ENCODE measurements at places on chromosomes 4 and X. TPM values are rescaled to one million over a fixed set of nuclear protein-coding genes. Genes with fewer than 3 reads are reported as not detected.

The EDA gene
- total RNA-seq, result 2.1 TPM

The SNCA gene
- 87.8 TPM for total RNA-seq

The BEX1 gene
- total RNA-seq, result 179 TPM

The SMR3B gene
- total RNA-seq, result not detected

DNA sequence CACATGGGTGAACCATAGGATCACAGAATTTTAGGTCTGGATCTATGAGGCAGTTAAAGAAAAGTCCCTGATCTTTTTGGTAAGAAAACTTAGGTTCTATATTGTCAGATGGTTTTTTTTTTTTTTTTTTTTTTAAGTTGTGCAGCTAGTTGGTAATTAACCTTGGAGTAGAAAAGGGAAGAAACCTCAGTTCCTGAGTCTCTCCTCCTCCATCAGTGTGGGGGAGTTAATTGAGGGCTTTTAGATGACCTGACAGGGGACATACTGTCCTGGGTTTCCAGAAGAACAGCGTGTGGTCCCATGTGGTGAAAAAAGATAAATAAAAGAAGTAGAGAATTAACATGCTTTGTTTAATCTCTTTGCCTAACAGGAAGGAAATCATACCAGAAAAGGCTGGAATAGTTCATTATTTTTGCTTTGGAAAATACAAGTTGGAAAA lies 123.7 kb downstream of the ARHGAP10 start:
- no peaks in the 10 kb centered on the region for H3K4me1 ChIP-seq
- DNase-seq, result no peak
- H3K27me3 ChIP-seq, result no peaks in the 10 kb centered on the region
- H3K36me3 ChIP-seq, result peaks cover 3% of the 10 kb centered on the region
- no peak overlapping the region for H3K27ac ChIP-seq
- H3K4me3 ChIP-seq, result no peak overlapping the region

DNA sequence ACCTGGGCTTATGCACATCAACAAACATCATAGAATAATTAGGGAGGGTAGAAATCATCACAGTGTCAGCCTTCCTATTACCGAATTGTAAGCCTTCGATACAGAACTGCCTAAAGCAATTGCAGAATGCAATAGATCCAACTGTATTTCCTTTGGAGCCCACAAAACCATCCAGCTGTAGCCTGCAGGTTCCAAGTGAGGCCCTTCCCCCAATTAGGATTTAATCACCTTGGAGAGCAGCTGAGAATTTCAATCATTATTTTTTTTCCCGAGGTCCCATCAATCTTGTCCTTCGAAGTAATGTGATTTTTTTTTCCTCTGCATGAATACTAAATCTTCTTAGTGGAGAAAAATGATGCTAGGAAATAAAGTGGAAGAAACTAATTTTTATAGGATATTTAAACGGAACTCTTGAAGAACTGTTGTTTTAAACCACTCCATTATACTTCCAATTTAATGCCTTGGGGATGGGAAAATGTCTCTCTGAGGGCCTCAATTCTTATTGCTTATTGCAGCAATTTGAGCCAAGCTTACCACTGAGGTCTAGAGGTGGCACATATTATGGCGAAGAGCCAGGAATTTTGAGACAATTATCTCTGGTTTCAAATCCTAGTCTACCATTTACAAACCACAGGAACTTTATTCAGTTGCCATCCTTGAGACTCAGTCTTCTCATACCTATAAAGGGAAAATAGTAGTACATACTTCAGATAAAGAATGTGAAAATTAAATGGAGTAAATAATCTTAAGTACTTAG lies 953.4 kb upstream of the IGFBP7 start:
- no peak overlapping the region for H3K4me3 ChIP-seq
- no peak overlapping the region for H3K27ac ChIP-seq
- no peaks in the 10 kb centered on the region for H3K27me3 ChIP-seq
- no peak for DNase-seq
- H3K4me1 ChIP-seq, result no peaks in the 10 kb centered on the region

DNA sequence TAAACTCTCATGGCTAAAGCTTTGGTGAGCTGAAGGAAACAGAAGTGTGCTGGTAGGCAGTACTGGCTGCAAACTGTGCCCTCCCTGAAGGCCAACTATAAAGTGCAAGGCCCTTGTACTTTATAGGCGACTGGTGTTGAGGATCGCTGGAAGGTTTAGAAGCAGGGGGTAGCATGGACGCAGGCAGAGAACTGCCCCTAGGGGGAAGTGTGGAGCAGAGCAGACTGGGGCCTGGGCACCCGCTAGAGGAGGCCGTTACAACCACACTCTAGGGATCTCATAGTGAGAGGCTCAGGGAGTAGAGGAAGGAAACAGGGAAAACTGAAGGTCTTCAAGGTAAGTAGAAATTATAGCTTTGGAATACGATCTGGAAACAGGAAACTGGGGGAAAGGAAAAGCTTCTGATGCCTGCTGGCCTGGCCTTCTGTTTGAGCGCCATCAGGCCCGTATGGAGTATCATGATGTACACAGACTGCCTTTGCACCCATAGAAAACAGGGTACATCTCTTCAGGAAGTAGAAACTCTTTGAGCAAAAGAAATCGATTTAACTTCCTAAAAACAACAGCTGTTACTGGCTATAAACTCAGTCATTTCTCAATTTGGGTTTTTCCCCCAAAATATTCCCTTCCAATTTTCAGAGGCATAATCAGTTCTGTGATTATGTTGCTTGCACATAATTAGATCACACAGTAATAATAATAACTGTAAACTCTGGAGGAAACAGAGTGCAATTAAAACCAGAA lies 23.9 kb upstream of the TMSB4X start:
- no peak overlapping the region for H3K4me3 ChIP-seq
- H3K27me3 ChIP-seq, result no peaks in the 10 kb centered on the region
- no peaks in the 10 kb centered on the region for H3K36me3 ChIP-seq
- H3K27ac ChIP-seq, result no peak overlapping the region
- H3K4me1 ChIP-seq, result no peaks in the 10 kb centered on the region
- DNase-seq, result peak; percentile 55

DNA sequence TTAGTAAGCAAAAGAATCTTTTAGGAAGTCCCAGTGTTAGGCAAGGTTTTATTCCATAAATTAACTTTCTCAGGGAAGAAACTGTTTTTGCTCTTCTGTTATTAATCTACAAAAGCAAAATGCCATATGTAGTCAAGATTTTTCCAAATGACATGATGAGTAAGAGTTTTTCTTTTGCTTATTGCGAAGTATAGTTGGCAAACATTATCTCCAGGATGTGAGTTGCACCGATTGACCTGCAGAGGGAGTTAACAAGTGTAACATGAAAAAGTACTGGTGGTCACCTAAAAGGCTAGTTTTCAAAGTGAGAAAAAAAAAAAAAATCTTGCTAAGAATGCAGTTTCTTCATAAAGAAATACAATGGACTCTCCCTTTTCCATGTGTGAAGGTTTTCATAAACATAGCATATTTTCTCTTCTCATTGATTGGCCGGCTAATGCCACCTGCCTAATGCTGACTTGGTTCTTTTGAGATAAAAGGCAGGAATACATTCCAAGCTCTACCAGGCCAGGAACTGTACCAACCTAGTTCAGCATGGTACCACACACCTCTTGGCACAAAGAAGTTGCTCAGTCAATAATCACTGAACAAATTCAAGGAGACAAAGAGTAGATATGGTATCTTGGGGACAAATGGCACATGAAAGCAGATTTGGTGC lies 100.2 kb downstream of the LNX1 start:
- peak; percentile 95 for DNase-seq
- no peak overlapping the region for H3K27ac ChIP-seq
- no peaks in the 10 kb centered on the region for H3K36me3 ChIP-seq
- peaks cover 2% of the 10 kb centered on the region for H3K4me1 ChIP-seq
- H3K27me3 ChIP-seq, result no peaks in the 10 kb centered on the region

DNA sequence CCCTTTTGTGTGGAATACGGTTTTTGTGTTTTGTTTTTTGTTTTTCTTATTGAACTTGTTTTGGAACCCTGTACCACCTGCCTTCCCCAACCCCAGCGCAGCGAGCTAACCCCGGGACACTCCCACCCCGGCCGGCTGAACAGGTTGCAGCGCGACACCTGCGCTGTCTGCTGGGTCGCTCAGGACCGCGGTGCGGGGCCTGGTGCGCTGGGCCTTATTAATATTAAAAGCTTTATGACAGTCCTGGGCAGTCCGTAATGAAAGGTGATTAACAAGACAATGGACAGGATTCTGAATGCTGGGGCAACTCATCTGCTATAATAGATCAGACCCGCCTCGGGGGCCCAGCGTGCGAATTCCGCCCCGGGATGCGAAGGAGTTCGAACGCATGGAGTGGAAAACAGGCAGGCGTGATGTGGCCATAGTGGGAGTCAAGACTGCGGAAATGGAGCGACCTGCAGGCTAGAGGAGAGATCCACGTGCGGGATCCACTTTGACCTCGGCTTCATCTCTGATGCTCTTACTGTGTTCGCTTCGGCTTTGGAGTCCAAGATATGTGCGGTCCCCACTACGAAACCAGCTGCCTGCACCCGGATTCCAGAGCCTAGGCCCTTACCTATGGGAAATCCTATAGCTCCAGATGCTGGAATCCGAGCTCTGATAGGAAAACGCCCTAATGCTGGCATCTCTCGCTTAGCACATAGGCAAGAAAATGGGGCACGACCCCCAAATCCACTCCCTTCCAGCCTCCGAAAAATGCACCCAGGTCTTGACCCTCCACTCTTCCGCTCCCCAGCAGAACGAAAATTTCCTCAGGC lies 69.0 kb upstream of the TMEM33 start:
- DNase-seq, result no peak
- H3K27ac ChIP-seq, result no peak overlapping the region
- peaks cover 100% of the 10 kb centered on the region for H3K27me3 ChIP-seq
- H3K4me3 ChIP-seq, result no peak overlapping the region
- H3K4me1 ChIP-seq, result no peaks in the 10 kb centered on the region

- peaks cover 27% of the 10 kb centered on the region for H3K27me3 ChIP-seq
- DNase-seq, result no peak
- no peaks in the 10 kb centered on the region for H3K36me3 ChIP-seq
- H3K4me1 ChIP-seq, result no peaks in the 10 kb centered on the region
- H3K4me3 ChIP-seq, result no peak within 1 kb of the TSS
Observed at GRCh38 chrX:153321381-153322124, at the start of gene PNMA6F. PNMA6F (minus strand) TSS chrX:153321767; CDS start chrX:153320674, 1,093 bp downstream.

DNA sequence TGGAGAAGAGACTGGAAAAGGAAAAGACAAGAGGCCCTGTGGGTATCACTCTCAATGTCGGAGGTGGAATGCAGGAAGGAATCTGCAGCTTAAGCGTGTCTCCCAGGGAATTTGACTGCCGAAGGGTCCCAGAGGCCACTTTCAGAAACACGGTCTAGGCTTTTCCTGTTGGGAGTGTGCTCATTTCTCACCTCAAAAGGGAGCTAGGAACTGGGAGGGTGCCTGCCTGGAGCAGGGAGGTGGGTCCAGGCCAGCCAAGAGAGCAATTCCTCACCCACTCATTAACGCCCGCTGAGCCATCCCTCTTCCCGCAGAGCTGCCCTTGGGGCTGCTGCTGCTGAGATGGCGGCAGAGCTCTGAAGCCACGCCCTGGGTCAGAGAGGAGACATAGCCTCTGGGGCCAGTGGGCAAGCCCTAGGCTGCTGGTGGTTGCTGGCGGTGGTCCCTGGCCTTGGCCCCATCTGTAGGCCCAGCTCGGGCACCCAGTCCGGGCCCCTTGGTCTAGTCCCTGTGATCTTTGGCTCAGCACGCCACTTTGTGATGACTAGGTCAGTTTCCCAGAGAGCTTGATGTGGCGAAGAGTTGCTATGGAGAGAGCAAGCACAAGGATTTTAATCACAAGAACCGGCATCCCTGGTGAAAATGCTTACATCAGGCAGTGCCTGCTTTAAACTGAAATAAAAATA lies 4.1 kb downstream of the ZNF185 start:
- no peak overlapping the region for H3K27ac ChIP-seq
- H3K4me1 ChIP-seq, result peaks cover 8% of the 10 kb centered on the region
- no peaks in the 10 kb centered on the region for H3K27me3 ChIP-seq
- no peaks in the 10 kb centered on the region for H3K36me3 ChIP-seq

DNA sequence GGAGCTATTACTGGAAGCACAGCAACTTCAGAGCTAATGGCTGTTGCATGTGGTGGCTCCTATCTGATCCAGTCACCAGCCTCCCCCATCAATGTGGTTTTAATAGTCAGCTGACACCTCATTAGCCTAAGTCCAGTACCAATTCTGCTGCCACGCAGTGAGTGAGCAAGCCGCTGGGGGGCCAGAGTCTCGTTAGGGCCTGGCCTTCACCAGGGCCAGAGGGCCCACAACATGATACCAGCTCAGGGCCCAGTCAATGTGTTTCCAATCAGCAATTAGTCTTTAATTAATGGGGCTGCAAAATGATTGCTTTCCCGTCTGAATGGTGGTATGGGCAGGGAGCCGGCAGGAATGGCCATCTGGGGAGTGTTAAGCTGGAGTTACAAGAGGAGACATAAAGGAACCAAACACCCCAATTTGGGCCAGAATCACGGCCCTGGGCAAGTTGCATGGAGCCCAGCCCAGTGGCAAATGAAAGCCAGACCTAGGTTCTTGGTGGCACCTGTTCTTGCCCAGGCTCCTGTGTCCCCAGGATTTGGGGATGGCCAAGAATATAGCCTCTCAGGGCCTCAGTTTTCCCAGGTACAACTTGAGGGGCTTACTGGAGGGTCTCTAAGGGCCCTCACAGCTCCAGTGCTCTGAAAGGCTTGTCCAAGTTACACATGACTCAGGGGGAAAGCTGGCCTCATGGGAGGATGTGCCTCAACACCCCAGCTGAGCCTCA lies 119.2 kb downstream of the EFNB1 start:
- H3K27me3 ChIP-seq, result no peaks in the 10 kb centered on the region
- no peak for DNase-seq
- H3K36me3 ChIP-seq, result no peaks in the 10 kb centered on the region
- H3K27ac ChIP-seq, result no peak overlapping the region

GRCh38 chr4:4577359-4577875 lies 35.6 kb upstream of the STX18 start:
- H3K4me3 ChIP-seq, result no peak overlapping the region
- peaks cover 5% of the 10 kb centered on the region for H3K4me1 ChIP-seq
- no peak for DNase-seq
- H3K36me3 ChIP-seq, result no peaks in the 10 kb centered on the region
- H3K27ac ChIP-seq, result no peak overlapping the region

Measured in cardiac muscle cell (in vitro differentiated cells and primary cell).